ENCODE measurements at places on chromosomes 7 and 10. TPM values are rescaled to one million over a fixed set of nuclear protein-coding genes. Genes with fewer than 3 reads are reported as not detected.

DNA sequence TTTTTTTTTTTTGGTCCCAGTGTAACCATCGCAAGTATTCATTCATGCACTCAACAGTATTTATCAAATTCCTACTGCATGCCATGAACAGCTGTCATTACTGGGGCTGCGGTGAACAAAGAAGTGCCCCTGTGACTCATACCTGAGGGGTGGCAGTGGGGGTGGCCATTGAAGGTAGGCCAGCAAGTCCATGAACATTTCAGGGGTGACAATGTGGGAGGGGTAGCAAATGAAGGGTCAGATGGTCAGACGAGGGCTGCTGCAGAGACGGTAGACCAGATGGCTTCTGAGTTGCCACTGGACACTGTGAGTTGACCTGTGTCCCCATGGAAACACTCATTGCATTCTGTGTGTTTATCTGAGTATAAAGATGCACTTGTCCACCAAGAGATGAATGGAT lies 92.5 kb upstream of the PITRM1 start:
- DNase-seq, result peak; percentile 51

- no peak for DNase-seq
These were observed 265.1 kb downstream of the PRPF18 start for GRCh38 chr10:13851906-13852305.

DNA sequence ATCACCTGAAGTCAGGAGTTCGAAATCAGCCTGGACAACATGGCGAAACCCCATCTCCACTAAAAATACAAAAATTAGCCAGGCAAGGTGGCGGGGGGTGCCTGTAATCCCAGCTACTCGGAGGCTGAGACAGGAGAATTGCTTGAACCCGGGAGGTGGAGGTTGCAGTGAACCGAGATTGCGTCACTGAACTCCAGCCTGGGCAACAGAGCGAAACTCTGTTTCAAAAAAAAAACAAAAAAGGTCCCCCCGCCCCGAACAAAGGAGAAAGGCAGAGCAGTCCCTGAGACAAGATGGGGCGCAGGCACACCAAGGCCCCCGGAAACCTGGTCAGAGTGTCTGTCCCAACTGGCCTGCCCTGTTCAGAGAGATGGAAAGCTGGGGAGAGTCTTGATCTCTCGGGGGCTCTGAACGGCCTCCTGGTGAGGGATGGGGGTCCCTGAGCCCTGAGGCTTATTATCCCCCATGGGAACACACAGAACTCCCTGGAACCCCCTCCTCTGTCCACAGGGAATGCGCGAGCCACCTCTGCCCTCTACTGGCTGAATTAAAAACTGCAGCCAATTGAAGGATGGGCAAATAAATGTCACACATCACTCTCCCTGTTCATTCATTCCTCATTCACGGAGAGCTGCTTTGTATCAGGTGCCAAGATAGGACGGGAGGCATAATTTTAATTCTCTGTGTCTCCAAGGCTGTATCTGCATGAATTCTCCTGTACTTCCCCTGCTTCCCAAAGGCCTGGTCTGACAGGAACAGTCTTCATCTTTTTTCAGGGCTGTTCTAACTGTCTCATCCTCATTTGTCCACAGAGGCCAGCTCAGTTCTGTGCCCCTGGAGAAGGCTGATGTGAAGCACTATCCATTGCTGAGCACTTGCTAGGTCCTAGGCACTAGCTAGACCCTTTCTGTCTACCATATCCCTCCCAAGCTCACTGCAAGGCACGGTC lies 28.9 kb downstream of the MAT1A start:
- peak; percentile 24 for DNase-seq

- DNase-seq, result peak; percentile 99
These were observed 73.3 kb upstream of the RHEB start for GRCh38 chr7:151592868-151593486.

DNA sequence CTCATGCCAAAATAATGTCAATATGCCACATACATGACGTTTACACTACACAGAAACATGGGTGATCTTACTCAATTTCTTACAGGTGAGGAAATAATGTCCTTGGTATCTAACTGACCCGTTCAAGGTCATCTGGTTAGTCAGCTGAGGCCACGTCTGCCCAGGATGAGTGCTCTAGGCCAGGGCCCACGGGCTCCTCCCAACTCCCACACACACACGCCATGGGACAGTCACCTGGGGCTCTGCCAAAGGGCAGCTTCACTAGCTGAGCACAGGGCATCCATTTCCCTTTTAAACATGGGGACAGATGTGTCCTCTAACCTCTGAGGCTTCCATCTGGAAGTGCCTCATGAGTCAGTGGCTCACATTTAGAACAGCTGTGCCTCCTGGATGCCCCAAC lies 123.9 kb downstream of the TNS3 start:
- peak; percentile 100 for DNase-seq

- DNase-seq, result no peak
These were observed 21.5 kb upstream of the AKR1E2 start for GRCh38 chr10:4804465-4804864.

DNA sequence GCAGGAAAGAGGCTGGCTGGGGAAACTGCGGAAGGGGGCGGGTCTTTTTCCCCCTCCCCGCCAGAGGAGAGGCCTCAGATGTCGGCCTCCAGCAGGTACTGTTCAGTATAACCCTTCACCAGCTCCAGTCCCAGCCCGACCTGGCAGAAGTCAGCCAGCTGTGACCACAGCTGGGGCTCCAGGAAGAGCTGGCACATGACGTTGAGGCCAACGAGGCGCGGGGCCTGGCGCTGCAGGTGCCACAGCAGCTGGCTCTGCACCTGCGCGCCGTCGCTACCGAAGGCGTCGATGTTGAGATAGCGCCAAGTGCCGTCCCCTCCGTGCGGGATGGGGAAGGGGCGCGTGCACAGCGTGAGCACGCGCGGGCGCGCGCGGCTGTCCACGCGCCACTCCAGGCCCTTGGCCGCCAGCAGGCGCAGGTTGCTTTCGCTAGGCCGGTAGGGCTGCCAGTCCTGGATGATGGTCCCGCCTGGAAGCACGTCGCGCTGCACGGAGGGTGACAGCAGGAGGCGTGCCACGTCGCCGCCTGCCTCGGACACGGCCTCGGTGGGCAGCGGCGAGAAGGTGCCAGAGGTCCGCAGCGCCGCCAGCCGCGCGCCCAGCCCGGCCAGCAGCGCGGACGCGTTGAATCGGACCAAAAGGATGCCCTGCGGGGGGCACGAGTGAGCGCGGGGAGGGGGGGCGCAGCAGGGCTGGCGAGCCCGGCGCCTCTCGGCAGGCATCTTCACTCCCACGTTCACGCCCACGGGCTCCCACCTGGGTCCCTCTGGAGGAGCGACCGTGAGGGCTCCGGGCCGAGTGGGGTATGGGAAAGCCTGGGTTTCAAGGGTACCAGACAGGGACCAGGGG lies 6.9 kb upstream of the VGF start:
- DNase-seq, result no peak

DNA sequence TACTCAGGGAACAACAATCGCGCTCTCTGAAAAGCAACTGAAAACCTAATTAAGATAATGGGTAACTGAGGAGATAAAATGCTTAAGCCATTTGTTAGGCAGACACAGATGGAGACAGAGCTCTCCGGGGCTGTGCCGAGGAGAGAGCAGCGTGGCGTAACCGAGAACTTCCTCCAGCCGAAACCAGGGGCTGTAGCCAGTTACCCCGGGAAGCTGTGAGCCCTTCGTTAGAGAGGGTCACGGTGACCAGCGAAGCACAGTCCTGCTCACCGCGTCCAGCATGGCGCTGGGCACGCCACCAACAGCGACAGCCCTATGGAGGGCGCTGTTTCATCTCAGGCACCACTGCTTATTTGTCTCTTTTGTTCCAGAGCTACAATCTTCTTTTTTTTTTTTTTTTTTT lies 16.1 kb downstream of the PAPOLB start:
- no peak for DNase-seq

Gene TAS2R38
- not detected for total RNA-seq

DNA sequence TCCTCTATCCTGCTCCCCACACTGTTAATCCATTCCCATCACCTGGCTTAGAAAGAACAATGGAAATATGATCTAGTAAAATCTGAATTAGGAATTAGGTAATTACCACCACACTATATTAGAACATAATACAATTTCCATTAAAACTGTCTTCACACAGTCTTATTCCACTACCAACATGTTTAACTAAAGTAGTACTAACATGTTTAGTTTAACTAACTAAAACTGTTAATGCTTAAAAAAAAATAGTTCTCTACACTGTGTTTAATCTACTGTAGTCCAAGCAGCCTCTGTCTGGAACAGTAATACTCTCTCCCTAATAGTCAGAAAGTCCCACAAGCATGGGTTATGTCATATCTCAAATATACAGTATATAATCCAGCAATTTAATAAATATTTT lies 150.8 kb downstream of the SGMS1 start:
- DNase-seq, result no peak

Gene GDF2
- not detected for total RNA-seq

DNA sequence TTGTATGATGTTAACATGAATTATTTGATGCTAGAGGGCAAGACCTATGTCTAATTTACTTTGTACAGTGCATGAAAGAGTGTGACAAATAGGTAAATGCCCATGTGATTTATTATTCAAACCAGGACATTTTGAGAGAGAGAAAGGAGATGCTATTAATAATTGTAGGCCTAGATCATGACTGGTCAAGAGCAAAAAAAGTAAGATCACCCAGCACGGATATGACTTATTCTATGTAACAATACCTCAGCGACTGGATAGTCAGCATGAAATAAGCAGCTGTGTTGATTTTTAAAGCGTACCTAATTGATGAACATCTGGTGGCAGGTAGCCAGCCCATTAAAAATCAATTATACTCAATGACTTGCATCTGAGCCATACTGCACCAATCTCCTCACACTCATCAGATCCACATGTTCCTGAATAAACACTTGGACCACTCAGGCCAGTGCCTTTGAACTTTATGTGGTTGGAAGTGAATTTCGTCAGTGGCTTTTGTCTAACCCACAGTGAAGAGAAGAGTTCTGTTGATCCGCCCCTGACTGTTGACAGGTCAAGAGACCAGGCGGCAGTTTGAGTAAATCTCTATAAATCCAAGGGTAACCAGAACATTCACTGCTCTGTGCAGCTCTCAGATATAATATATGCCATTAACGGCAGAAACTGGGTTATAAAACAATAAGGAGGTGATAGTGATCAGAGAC lies 435.3 kb downstream of the MDFIC start:
- no peak for DNase-seq

Gene ZNF107
- total RNA-seq, result 11.3 TPM

DNA sequence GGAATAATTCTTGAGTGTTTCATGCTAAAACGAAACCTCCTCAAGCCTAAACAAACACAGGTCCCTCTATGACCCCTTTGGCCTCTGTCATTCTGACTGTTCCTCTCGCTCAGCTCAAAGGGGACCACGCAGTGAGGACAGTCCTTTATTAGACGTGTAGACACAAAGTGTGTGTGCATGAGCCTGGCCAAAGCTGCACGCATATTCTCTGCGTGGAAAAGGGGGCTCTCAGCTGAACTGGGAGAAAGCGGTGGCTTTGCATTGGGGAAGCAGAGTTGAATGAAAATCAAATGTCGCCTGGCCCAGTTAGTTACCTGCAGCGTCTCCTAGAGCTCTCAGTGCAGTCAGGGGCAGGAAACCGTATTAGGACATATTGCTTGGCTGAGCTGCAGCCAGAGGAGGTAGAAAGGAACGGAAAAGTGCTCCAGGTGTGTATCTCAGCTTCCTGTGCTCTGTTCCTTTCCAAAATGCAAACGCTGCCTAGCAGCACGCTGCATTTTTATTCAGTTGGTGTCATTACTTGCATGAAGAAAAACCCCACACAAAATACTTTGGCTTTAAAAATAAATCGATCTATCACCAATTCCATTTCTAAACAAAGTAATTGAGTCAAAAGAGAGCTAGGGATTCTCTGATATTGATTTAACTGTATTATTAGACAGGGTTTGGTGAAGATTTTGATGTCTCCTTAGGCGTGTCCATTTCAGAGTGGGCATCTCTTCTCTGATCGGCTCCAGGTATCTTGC lies 4.9 kb downstream of the GATA3 start:
- DNase-seq, result no peak

DNA sequence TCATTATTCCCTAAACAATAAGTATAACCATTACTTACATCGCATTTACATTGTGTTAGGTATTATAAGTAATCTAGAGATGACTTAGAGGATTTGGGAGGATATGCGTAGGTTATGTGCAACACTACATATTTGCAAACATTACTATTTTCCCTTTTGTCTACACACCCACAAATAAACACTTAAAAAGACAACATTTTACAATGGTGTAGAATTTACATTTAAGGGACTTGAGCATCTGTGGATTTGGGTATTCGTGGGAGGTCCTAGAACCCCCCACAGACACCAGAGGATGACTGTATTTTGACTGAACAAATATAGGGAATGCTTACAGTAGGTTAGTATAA lies 220.2 kb upstream of the MYO3A start:
- no peak for DNase-seq

Gene CAV2
- total RNA-seq, result 316 TPM

GRCh38 chr7:2405601-2406345 lies 2.4 kb downstream of the CHST12 start:
- no peak for DNase-seq

GRCh38 chr10:15141136-15142054 lies 27.1 kb downstream of the NMT2 start:
- no peak for DNase-seq

Gene NEUROD6
- total RNA-seq, result not detected
